ENCODE measurements at places on chromosomes 5 and 9.

DNA sequence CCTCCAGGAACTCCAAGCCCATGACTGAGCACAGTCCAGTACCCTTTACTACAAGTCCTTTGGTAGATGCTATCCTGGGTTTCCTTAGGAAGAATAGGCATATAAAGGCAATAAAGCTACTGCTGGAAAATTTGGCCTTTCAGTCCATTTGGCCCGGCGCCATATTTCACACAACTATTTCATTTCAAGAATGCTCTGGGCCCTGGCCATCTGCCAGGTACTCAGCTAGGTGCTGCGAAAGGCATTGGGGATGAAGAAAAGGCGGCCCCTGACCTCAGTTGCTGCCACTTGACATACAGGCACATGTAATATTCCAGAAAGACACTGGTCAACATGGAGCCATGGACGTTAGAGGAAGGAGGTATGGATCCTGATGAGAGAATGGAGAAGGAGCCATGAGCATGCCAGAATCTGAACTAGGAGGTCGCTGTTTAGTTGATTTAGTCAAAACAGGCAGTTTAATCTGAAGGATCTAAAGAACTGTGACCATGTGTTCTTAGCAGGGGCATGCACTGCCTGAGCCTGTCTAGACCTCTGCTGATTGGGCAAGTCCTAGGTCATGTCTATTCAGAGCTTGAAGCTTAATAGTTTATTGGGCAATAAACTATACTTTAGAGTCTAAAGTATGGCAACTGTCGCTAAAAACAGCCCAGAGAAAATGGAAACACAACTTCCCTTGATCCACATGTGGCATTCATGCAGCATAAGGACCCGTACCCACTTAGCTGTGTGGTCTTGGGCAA lies 149.3 kb downstream of the MELK start:
- DNase-seq: no peak

DNA sequence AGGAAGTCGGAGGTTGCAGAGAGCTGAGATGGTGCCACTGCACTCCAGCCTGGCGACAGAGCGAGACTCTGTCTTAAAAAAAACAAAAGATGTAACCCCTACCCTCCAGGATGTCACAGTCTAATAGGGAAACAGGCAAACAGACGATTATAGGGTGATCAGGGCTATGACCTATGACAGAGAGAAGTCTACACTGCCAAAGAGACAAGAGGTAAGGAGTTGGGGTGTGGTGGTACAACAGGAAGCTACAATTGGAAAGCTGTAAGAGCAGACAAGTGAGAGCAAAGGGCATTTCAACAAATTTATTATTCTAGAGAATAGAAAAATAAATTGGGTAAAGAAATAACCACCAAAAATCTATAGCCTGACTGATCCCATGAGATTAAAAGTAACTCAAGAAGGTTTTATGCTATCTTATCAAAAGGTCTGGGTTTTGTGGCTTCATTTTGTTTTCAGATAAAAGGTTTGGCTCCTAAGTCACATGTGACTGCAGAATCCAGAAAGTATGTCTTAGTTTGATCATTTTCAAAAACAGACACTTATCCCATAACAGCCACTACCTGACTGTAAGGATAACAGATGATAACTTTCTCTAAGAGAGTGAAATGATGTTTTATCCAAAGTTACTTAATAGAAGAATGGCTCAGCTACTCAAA lies 7.3 kb downstream of the CDC26 start:
- DNase-seq: no peak

GRCh38 chr5:59054963-59055528 lies 472.2 kb downstream of the RAB3C start:
- no peak for DNase-seq

- no peak for DNase-seq
Measured at GRCh38 chr5:144774197-144774596, 603.5 kb downstream of the KCTD16 start.

DNA sequence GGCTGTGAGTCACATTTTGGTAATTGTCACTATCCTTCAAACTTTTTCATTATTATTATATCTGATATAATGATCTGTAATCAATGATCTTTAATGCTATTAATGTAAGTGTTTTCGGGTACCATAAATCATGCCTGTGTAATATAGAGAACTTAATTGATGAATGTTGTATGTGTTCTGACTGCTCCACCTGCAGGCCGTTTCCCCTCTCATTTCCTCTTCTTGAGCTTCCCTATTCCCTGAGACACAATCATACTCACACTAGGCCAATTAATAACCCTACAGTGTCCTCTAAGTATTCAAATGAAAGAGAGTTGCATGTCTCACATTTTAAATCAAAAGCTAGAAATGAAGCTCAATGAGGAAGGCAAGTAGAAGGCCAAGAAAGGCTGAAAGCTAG lies 420.9 kb upstream of the SGCD start:
- peak; percentile 5 for DNase-seq

GRCh38 chr5:32311404-32312196 lies 1.1 kb downstream of the MTMR12 start:
- DNase-seq: no peak

DNA sequence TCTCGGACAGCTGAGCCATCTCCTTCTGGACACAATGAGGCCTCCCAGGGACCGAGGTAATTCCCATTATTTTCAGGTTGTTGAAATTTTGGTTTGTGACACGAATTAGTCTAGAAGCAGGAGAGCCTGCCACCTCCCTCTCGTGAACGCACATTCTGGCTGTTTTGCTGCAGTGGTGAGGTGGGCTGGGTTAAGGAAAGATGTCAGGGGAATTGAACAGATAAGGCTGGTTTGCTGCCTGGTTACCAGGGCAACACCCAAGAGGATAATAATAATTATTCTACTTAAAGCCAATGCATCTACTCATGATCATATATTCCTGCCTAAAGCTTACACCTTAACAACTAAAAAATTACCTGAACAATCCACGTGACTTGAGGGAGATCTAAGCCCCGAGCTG lies 38.1 kb downstream of the DDX31 start:
- DNase-seq: no peak
